ENCODE measurements at places on chromosomes 13 and 19. TPM values are rescaled to one million over a fixed set of nuclear protein-coding genes. Genes with fewer than 3 reads are reported as not detected.

Gene KCNK6
- 1.7 TPM for total RNA-seq

Gene RDH8
- total RNA-seq: not detected

Gene TYROBP
- 3.1 TPM for total RNA-seq

Gene ZNF763
- total RNA-seq: 6.0 TPM

Measured in cerebellum (tissue), 4 donors.